Skin of body (tissue), 3 donors: ENCODE measurements at places on chromosomes 1 and 21. TPM values are rescaled to one million over a fixed set of nuclear protein-coding genes. Genes with fewer than 3 reads are reported as not detected.

ADAMTS5 gene
- 18.2 TPM for total RNA-seq

SH2D2A gene
- 0.89 TPM for total RNA-seq

SMPDL3B gene
- total RNA-seq, result 1.6 TPM

HRNR gene
- total RNA-seq, result not detected

CFHR4 gene
- total RNA-seq, result not detected

OR2L13 gene
- not detected for total RNA-seq

TOMM40L gene
- 5.6 TPM for total RNA-seq

RNF186 gene
- not detected for total RNA-seq

CFAP141 gene
- total RNA-seq, result not detected

SV2A gene
- 1.1 TPM for total RNA-seq

HSPA6 gene
- 8.2 TPM for total RNA-seq

CDC42BPA gene
- 55.2 TPM for total RNA-seq

BEND5 gene
- total RNA-seq, result 12.5 TPM

LCE3E gene
- 1.3 TPM for total RNA-seq

SOX13 gene
- total RNA-seq, result 8.6 TPM

RCSD1 gene
- 13.0 TPM for total RNA-seq

PPP1R12B gene
- 43.0 TPM for total RNA-seq

MIXL1 gene
- not detected for total RNA-seq

DNA sequence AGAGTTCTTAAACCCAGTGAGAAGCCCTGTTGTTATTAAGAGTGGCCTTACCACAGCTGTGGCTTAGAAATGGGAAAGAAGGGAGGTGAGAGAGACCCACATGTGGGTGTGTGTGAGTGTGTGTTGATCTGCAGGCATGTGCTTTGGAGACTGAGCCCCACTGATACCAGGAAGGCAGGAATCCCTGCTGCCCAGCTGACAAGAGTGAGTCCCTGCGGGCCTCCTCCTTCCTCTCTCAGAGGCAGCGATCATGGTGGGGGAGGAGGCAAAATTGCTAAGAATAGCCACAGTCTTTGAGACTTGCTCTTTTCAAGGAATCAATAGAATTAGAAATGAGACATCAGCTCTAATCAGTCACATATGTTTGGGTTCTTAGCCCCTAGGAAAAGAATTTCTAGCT lies 87.0 kb upstream of the WARS2 start:
- DNase-seq, result peak; percentile 68

- no peak for DNase-seq
Observed at GRCh38 chr1:31800674-31800967, 15.2 kb downstream of the SPOCD1 start.

GRCh38 chr21:37871121-37871862 lies 45.0 kb downstream of the KCNJ6 start:
- peak; percentile 6 for DNase-seq

GRCh38 chr1:212678456-212679410 lies 20.9 kb downstream of the BATF3 start:
- DNase-seq, result no peak

- no peak for DNase-seq
Observed at GRCh38 chr21:45622416-45623097, 21.0 kb upstream of the PCBP3 start.

DNA sequence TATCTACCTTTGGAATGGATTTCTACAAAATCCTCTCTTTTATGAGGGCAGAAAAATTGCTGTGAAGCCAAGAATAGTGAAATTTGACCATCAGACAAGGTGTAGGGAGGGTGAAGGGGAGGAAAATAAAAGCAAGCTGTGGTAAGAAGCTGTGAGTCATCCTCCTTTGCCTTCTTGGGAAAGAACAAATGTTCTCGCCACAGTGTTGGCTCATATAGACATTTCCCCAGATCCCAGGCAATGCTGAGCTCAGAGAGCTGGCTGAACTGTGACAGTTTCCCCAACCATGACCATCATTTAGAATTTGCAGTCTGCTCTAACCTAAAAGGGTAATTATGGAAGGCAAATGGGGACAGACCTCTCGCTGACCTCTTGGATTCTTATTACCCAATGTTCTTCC lies 235.4 kb downstream of the PBX1 start:
- DNase-seq, result no peak

DNA sequence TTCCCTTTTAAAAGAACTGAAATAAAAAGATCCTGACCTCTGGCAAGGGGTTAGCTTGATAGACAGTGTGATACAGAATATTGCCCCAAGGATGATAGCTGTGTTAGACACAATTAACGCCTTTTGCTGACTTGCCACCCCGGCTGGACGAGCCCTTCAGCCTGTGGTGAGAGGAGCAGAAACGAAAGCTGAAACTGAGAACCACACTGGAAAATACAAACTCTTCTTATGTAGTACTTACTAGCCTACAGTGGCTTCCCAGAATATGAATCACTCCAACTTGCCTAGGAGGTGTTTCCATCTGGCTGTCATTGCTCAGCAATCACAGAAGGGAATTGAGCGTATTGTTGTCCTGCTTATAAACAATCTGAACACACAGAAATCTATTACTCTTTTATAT lies 22.9 kb downstream of the SAMSN1 start:
- DNase-seq, result no peak

GRCh38 chr1:243791586-243792267 lies 58.3 kb downstream of the AKT3 start:
- DNase-seq, result no peak

DNA sequence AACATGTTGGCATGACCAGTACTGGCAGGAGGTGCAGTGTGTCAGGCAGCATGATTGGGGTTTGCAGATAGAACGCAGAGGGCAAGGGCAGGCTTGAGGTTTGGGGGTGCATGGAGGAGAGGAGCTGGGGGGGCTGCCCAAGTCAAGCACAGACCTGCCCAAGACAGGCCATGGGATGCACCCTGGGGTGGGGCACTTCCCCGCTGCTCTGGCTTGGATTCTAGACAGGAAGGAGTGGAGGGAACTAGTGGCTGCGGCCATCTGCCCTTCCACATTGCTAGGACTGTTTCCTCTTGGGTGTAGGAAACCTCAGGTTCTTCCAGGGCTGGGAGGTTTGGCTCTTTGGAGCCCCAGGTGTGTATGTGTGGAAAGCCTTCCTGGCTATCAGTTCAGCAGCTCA lies 3.0 kb downstream of the PDXK start:
- DNase-seq, result no peak

DNA sequence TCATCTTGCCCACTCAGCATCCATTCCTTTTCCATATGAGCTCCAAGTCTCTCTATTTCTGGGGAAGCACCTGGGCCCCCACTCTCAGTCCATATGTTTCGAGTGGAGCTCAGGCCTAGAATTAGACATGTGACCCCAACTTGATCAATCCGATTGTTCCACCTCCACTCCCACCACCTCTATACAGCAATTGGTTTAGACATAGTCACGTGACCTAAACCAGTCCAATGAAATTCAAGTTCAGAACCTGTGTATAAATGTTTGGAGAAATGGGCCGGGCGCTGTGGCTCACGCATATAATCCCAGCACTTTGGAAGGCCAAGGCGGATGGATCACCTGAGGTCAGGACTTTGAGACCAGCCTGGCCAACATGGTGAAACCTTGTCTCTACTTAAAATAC lies 29.6 kb upstream of the CLIC4 start:
- no peak for DNase-seq

DNA sequence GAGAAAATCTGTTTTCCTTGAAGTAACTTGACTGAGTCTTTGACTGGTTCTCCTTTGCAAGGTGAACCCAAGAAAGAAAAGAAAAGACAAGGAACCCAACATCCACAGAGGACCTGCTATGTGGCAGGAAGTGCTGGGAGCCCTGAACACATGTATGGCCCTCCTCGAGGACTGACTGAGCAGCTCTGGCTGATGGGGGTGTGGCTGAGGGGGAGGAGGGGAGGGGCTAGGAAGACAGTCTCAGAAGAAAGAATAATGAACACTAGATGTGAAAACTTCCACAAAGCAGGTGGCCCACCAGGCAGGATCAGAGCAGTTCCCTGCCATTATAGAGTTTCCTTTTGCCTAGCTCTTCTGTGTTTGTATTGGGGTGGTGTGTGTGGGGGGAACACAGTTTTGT lies 26.1 kb downstream of the NENF start:
- DNase-seq, result no peak

- no peak for DNase-seq
Observed at GRCh38 chr1:80171631-80172030, 1165.1 kb upstream of the ADGRL4 start.

DNA sequence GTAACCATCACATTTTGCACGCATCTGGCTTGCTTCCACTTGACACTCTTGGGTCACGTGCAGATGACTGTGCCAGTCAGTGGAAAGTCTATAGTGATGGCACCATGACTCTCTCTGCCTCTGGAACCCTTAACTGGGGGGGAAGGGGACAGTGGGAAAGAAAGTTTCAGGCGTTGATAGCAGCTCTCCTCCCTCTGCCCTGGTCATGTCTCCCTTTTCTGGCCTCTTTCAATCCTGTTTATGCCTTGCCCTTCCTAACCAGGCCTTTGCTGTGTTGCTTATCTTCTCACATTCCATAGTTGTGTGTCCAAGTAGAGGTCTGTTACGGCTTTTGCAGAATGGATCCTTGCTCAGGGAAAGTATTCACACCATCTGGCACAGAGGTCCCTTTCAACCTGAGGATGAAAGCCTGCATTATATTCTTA lies 93.5 kb downstream of the NRDC start:
- no peak for DNase-seq

DNA sequence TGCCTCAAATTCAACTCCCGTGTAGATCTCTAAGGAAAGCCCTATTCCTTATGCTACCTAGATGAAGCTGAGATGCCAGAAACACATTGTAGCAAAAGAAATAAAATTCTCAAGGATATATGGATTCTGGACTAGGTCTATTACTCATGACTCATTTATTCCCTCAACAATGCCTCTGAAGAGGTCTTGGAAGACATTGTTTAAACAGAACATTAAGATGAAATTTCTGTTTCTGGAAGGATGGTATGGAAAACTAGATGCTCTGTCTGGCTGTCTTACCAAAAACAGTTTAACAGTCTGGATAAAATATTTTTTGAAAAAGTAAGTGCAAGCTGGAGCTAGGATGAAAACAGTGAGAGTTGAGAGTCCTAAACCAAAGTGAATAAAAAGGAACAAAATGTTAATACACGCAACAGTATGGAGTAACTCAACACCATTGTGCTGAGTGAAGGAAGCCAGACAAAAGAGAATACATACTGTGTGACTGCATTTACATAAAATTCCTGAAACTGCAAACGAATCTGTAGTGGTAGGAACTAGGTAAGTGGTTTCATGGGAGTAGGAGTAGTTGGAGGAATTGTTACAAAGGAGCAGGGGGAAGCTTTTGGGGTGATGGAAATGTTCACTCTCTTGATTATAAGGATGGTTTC lies 59.3 kb upstream of the GNG12 start:
- peak; percentile 40 for DNase-seq

DNA sequence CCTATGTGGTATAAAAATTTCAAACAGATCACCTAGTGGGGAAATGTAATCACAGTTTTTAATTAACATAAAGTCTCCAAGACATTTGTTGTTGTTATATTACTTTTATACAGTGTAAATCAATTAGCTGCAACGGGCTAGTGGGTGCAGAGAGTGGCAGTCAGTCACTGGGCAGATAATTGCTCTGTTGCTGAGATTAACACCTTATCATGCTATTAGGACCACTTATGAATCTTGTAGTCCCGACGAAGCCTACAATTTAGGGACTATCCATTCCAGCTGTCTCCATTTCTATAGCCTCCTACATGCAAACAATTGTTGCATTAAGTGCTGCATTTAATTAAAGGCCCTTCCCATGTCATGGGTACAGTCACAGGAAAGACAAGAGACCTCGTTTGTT lies 158.9 kb upstream of the PROX1 start:
- no peak for DNase-seq

GRCh38 chr1:107213225-107213624 lies 72.4 kb downstream of the NTNG1 start:
- no peak for DNase-seq

GRCh38 chr1:183870351-183871077 lies 65.6 kb downstream of the RGL1 start:
- DNase-seq, result peak; percentile 40

DNA sequence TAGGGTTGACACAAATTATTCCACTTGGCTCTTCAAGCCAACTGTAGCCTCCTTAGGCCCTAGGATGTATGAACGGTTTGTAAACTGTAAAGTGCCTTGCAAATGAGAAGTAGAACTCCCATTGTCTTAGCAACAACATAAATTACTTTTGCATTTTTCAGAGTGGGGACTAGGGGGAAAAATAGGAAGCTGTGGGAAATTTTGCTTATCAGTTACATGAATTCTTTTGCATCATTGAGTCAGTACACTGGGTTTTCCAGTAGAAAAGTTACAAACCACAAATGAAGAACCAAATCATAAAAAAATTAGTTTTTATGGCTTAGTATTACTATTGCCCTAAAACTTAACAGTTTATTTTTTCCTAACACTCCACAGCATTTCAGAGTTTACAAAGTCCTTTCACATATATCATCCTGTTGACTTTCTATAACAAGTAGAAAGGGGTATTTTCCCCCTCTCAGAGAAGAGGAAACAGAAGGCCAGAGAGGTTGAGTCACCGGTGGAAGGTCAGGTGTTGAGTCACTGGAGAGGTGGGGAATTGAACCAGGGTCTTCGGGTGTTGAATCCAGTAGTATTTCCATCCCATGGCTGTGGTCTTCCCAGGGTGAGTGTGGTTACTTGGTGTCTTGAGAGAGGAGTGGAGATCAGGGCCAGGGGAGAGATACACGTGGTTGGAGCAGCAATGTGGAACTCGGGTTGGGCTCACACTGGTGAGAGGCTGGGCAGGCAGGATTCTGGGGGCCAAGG lies 71.9 kb upstream of the USP24 start:
- DNase-seq, result no peak

DNA sequence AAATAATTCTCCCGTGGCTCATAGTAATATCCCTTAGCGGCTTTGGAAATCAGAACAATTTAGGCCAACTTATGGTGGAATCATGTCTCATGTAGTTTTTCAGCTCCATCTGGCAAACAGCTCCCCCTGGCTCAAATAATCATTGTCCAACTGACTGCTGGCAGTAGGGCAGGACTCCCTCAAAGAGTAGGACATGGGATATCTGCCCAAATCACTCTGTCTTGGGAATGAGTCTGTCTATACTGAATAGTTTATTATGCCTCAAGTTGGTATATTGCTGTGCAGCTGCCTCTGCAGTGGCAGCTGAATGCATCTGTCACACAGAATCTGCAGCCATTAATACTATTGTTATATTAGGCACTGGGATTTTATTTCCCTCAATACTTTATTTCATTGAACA lies 255.7 kb downstream of the COL11A1 start:
- DNase-seq, result peak; percentile 29
